ENCODE measurements at places on chromosomes 1 and 21.

DNA sequence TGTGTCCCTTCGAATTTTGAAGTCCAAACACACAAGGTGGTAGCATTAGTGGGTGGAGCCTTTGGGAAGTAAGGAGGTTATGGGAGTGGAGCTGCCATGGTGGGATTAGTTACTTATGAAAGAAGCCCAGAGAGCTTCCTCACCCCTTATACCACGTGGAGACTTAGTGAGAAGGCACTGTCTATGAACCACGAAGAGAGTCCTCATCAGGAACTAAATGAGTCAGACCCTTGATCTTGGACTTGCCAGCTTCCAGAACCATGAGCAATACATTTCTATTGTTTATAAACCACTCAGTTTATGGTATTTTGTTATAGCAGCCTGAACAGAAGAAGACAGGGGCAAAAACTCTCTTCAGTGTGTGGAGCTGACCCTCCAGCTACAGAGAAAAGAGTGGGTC, 259.3 kb upstream of the AJAP1 start:
- DNase-seq = no peak

DNA sequence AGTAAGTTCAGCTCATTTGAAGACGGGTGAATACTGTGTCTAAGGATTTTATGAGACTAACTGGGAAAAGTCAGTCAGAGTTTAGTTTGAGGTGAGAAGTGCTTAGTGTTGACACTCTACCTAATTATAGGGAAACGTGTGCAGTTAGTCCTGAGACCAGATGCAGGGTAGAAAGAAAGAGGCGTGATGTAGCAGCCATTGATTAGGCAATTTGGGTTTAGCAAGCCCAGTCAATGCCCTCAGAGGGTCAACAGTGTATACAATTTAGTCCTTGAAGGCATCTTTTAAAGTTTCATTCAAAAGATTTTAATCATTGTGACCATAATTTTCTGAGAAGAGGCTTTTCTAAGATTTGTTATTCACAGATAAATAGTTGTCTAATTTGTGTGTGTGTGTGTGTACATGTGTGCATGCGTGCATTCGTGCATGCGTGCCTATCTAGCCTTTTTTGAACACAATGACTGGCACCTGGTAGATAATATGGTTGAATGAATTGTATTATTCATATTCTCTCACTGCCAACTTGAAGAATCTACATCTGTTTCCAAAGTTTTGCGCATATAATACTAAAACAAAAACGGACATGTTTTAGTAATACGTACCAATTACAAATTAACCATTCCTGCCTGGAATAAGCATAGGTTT, 332.9 kb downstream of the SRGAP2C start:
- DNase-seq = no peak

- DNase-seq = no peak
Observed at GRCh38 chr1:234848972-234849649, 239.1 kb upstream of the IRF2BP2 start.

DNA sequence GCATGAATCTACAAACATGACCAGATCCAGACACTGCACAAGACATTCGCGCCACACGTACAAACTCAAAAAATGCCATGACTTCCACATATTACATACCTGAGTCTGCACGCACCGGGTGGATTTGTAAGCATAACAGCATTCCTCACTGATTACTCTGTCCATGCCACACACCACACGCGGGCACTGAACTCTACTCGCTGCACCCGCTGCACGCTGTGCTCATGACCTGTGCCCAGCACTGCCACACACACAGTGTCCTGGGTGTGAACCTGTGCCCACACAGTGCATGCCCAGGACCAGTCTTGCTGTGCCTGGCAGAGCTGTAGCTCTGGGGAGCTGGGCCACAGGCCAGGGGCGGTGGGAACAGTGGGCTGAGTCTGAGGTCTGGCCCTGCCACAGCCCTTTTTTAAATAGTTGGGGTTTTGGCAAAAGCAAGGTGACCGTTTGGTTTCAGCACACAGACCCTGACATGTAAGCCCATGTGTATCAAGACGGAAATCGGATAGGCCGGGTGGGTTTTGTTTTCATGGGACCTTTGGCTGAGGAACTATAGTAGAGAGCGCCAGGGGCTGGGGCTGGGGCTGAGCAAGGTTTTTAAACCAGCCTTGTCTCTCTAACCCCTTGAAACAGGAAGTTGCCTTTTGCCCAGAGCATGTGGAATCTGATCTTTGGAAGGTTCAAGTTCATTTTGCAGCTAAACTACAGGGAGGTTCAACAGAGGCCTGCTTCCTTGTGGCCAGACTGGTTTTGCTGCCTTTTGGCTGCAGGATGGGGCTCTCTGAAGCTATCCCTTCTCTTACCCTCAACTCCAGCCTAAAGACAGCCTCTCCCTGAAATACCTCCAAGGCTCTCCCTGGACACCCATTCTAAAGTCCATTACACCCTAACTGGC, 12.3 kb upstream of the GOLT1A start:
- DNase-seq = no peak

DNA sequence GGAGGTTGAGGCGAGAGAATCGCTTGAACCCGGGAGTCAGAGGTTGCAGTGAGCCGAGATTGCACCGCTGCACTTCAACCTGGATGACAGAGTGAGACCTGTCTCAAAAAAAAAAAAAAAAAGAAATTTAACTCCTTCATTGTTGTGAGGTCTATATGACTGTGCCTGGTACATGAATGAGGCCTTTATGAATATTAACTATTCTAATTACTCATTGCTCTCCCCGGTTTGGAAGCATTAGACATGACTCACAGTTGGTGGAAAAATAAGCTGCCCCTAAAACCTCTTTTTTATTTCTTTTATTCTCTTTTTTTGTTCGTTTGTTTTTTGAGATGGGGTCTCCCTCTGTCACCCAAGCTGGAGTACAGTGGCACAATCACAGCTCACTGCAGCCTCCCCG, 3.3 kb downstream of the NPPB start:
- DNase-seq = no peak

- peak; percentile 38 for DNase-seq
Observed at GRCh38 chr1:226649780-226650179, 89.3 kb downstream of the ITPKB start.

GRCh38 chr1:210257698-210258529, 25.3 kb downstream of the SERTAD4 start:
- no peak for DNase-seq

DNA sequence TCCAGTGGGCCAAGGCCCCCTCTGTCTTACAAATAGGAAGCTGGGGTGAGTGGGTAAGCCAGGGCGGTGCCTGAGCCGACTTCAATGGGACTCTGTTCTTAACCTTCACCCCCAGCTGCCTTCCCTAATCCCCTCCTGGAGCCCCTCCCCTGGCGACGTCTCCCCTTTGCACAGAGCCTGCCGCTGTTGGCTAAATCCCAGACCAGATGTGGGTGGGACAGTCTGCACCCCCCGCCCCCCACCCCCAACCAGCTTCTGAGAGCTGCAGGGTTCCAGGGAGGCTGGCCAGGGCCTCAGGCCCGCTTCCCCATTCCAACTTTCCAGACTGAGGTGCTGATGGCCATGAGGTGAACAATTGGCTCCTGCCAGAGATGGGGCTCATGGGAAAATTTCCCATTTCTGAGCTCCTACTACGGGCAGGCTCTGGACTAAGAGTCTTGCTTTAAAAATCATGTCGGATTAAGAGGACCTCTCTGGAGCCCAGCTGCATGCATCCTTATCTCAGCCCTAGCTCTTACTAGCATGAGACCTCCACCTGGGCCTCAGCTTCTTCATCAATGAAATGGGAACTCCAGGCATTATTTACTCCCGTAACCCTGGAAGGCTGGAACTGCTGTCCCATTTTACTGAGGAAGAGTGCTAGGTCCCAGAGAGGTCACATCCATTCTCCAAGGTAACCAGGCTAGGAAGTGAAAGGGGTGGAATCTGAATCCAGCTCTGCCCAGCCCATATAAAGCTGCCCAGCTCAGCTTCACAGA, 6.4 kb downstream of the COL8A2 start:
- no peak for DNase-seq

DNA sequence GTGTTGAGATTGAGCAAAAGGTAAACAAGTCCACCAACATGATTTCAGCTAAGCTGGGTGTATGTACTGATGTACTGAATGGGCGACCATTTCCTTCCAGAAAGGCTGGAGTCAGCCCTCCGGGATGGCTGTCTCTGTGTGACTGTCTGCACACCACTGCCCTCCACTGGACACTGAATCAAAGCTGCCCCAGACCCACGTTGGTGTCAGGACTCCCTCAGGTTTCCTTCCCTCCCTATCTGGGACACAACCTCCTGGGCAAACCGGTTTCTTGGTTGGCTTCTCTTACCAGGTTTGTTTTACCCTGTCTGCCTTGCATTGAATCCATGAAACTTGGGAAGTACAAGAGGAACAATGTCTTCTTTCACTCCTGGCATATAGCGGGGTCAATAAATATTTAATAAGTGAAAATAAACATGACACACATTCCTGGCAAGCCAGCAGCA, 5.3 kb upstream of the SRP9 start:
- no peak for DNase-seq

GRCh38 chr1:192538407-192539296, 36.9 kb upstream of the RGS1 start:
- no peak for DNase-seq

Data from activated naive CD4-positive, alpha-beta T cell treated with anti-CD3 and anti-CD28 coated beads, Interleukin-2, amount 50 U/mL, for 16 hours (primary cell).